ENCODE measurements at places on chromosomes 2 and 18.

DNA sequence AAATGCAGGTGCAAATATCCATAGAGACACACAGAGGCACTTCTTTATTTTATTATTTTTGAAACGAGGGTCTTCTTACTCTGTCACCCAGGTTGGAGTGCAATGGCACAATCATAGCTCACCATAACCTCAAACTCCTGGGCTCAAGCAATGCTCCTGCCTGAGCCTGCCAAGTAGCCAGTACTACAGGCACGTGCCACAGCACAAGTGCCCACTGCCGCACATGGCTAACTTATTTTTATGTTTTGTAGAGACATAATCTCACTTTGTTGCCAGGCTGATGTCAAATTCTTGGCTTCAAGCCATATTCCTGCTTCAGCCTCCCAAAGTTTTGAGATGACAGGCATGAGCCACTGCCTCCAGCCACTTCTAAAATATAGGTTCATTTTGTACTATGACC, 537.6 kb downstream of the THSD7B start:
- DNase-seq: no peak

GRCh38 chr2:187576906-187577305, 22.7 kb upstream of the TFPI start:
- no peak for DNase-seq

GRCh38 chr2:46748735-46749531, 166.7 kb downstream of the MCFD2 start:
- DNase-seq: no peak

- no peak for DNase-seq
Observed at GRCh38 chr2:173076581-173077345, 1.1 kb downstream of the MAP3K20 start.

Data from cortex of kidney (tissue), 1 donor.